ENCODE measurements at places on chromosomes 2 and 18. TPM values are rescaled to one million over a fixed set of nuclear protein-coding genes. Genes with fewer than 3 reads are reported as not detected.

- DNase-seq: no peak
Observed at GRCh38 chr2:5818961-5819600, 126.9 kb downstream of the SOX11 start.

DNA sequence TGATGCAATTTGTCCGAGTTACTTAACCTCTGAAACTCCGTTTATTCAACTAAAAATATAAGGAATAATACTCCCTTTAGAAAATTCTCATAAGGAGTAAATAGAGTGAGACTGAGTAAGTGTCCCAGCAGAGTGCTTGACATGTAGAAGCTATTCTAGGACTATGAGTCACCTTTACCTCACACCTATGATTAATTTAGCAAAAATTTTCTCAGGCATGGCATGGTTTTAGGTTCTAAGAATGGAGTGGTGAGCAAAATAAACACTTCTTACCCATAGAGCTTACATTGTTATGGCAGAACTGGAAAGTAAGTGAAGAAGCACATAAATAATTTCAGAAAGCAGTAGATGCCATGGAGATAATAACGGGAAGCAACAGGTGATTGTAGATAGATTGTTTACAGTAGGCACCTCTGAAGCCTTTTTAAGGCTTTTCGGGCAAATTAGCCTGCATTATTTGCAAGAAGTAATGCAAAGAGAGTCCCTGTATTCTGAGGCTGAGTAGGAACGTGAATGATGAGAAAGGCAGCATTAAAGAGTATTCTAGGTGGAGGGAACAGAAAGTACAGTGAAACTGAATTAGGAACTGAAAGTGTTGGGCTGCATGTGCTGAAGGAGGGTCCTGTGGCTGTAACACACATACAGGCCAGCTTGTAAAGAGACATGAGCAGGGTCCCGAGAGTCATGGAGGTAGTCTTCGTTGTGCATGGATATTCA is 209.2 kb downstream of the ZNF407 start:
- no peak for DNase-seq

DNA sequence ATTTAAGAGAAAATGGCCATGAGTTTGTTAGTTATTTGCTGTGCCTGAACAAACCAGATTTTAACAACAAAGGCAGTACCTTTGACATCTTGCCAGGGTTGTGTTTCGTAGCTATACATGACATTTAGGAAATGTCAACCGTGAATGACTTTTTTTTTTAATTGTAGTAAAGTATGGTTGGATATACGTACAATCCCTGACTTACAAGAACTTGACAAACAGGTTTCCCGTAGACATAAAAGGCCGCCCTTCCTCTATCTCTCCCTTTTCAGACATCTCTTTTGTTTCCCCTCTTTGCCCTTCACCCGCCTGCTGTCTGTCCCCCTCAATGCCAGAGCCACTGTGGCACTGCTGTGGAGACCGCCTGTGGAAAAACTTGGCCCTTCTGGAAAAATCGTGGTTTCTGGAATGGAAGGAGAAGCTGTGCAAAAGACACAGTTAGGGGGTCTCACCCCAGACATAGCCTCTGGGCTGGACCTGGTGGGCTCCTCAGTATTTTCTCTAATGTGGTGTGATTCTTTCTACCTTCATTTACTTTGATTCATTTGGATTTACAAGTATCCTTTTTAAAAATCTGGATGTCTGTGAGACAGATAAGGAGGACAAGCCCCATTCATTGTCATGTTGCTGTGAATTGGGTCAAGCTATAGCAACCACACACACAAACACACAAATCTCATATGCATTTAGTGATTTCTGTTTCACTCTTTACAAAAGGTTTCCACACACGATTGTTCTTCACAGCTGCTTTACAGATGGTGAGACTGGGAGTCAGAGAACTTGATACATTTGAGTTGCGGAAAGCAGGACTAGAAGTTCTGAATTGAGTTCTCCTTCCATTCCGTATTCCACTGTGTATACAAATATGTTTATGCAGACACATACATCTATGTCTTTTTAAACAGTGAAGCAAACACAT is 48.6 kb downstream of the SPATS2L start:
- DNase-seq: no peak

- peak; percentile 7 for DNase-seq
Observed at GRCh38 chr18:57980573-57981307, 63.3 kb upstream of the NEDD4L start.

NT5C1B gene
- not detected for total RNA-seq

RASGRP3 gene
- total RNA-seq: 2.0 TPM

All from SJCRH30 (cell line).